ENCODE measurements at places on chromosomes 7 and 10. TPM values are rescaled to one million over a fixed set of nuclear protein-coding genes. Genes with fewer than 3 reads are reported as not detected.

GRCh38 chr7:33632322-33632721, 273.0 kb upstream of the BMPER start:
- no peak for DNase-seq

DNA sequence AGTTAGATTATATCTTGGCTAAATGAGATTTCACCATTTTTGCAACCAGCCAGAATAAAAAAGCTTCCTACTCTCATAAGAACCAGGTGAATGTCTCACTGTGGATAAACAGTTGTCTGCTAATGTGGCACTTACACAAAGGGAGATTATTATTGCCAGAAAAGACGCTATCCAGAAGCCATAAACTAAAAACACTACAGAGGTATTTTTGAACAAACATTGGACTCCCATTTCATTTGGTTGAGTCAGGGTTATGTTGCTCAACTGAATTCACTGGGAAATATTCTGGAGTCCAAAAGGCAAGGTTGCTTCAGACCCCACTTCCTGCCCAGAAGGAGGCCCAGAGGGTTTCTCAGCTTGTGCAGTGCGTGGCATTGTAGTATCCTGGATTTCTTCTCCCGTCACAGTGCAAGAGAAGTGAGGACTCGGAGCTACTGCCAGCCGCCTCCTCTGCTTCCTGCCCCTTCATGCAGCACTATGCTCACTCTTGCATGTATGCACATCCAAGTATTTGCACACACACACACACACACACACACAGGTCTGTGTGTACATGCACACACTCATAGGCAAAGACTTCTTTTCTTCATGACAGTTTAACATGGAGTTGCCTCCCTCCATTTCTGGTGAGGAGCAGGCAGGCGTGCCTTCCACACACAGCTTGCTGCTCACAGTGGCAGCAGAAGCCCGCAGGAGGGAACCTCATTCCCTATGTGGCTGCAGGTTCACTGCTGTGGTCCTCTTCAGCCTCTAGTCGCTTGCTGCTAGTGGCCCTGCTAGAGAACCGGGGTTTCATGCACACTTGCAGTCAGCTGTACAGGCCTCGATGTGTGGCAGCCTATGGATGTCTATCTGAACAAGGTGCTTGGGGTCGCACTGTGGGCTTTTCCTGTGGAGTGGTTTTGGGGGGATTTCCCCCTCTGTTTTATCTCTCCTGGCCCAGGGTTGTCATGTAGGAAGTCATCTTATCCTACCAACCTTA, 10.1 kb downstream of the DENND10 start:
- peak; percentile 59 for DNase-seq

Gene STEAP4
- not detected for total RNA-seq

- no peak for DNase-seq
These were observed 604 bp downstream of the MXI1 start for GRCh38 chr10:110207805-110208613.

Gene PITX3
- not detected for total RNA-seq

- DNase-seq: no peak
These were observed 335.4 kb upstream of the MGMT start for GRCh38 chr10:129131457-129132132.

Gene SYT15B
- not detected for total RNA-seq

Gene ANKRD16
- total RNA-seq: 10.1 TPM

DNA sequence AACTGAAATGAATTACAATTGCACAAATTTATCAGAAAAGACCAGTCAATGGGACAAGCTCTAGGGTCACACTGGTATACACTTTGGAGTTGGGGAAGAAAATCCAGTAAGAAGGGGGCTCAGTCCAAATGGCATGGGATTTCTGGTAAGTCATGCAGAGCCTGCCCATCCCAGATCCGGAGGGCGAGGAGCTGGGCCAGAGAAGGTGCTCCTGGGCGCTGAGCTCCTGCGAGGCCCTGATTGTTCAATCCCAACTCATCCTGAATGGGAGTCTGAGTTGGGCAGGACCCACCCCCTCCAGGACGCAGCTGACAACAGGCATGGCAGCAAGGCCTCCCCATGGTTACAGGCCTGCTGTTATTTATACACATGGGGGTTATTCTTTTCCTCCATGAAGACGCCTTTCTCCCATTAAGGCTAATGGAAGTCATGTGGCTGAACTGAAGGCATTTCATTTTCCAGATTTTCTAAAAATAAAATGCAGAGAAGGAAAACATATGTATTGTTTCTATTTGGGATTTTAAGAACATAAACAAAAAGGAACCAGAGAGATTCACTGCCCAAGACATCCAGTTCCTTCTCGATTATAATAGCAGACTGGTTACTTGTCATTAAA, 91.1 kb upstream of the ADAM12 start:
- no peak for DNase-seq

Gene PPP1R17
- total RNA-seq: not detected

Gene SRPK2
- 32.0 TPM for total RNA-seq

- peak; percentile 21 for DNase-seq
These were observed 181.4 kb downstream of the ARID5B start for GRCh38 chr10:62082729-62083411.

Gene LDB3
- total RNA-seq: not detected

DNA sequence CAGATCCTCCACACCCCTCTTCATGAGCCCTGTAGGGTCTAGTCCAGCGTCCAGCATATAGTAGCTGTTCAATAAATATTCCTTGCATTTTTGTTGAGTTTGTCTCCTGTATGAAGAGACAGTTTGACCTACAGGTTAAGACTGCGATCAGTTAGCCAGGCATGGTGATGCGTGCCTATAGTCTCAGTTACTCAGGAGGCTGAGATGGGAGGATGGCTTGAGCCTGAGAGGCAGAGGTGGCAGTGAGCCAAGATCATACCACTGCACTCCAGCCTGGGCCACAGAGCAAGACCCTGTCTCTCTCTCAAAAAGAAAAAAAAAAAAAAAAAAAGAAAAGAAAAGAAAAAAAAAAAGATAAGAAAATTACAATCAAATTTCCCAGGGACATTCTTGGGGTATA, 5.1 kb upstream of the CUEDC2 start:
- no peak for DNase-seq

Gene PRSS37
- total RNA-seq: not detected

DNA sequence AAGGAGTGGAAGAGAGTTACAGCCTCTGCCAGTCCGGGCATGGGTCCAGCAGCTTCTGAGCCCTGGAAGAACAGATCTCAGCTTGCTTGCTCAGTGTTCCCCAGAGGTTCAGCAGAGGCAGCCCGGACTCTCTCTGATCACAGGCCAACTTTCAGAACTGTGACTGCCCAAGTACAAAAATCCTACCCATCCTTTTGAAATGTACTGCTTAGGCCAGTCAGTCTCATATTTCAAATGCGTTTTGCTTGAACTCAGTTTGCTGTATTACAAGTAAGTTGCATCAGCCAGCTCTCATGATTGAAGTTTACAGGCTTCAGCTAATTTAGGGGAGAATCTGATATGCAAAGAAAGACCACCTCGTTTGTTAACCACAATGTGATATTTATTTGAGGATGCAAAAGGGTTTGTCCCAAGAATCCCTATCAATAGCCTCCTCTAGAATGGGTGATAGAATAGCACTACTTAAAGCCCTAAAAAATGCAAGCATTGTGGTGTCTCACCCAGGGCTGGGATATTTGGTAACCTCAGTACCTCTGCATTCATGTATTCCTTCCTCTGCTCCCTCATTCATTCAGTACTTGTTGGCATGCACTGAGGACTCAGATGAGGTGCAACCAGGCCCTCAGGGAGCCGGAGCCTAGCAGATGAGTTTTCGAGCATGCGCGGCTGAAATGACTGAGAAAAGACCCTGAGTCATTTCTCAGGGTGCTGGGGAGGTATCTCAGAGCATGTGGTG, 7.0 kb downstream of the AIMP2 start:
- no peak for DNase-seq

DNA sequence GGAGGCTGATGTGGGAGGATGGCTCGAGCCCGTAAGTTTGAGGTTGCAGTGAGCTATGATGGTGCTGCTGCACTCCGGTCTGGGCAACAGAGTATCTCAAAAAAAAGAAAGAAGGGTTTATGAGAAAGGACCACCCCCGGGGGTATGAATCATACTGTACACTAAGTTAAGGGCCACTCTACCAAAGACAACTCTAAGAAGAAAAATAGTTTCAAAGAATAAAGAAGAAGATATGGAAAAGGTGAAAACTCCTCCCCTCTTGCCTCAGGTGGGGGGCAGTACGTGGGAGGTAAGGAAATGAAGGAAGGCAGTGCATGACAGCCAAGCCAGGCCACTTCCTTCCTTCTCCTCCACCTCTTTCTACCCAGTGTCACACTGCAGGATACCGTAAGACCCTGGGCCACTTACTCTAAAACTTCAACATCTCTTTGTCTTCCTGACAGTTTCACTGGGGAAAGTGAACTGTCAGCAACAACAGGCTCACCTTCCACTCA, 61.3 kb downstream of the PIP4K2A start:
- DNase-seq: no peak

- peak; percentile 6 for DNase-seq
These were observed 102.7 kb downstream of the MACC1 start for GRCh38 chr7:20114468-20114867.

- DNase-seq: no peak
These were observed 112.7 kb downstream of the ICA1 start for GRCh38 chr7:8149222-8149621.

Gene CALHM1
- total RNA-seq: not detected

GRCh38 chr10:108791030-108791429, 1132.3 kb downstream of the XPNPEP1 start:
- DNase-seq: peak; percentile 62

DNA sequence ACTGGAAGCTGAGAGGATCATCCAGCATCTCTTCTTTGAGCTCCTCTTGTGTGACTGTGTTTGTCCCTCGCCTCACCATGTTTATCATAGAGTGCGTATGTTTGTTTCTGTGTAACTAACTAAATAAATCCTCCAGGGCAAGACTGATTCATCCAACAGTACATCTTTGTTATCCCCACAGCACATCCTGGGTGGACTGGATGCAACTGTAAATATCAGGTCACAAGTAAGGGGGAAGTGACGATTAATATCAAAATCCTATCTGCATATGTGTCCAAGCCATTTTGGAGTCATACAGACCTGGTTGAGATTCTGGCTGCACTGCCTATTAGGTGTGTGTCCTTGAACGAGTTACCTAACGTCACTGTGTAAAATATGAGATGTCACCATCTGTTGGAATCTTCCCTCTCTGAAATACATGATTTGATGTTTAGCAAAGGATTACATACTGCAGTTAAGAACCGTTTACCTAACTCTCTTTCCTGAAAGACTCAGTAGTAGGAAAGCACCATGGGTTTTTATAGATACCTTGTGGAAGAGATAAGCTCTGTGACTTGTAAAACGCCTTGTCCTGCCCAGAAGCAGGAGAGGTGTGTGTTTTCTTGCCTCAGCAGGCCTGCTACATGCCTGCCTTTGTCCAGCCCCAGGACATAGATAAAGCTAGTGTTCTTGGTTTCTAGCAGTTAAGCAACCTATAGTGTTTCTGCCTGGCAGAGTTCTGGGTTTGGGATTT, 25.8 kb downstream of the WBP1L start:
- no peak for DNase-seq

- no peak for DNase-seq
These were observed 1.3 kb upstream of the TM9SF3 start for GRCh38 chr10:96588060-96588554.

DNA sequence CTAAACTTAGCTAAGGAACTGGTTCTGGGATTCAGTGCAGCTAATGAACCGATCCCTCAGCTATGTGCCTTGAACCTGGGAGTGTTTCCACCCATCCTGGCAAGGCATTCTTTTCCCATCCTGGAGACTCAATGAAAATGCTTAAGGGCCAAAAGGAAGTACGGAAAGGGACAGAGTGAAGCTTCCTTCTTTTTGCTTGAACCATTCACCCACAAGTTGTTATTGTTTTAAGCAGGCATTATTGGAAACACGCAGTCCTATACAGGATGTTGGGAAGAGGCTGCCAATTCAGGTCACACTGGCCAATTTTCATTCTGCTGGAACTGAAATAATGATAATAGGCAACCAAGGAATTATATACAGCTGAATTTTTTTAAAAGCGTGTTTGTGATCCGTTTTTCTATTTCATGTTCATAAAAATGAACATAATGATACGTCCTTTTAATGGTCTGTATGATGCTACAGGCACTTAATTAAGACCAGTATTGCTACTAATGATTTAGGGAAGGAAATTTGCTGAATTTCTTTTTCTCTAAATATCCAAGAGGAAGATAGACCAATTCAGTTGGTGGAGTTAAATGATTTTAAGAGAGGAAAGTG, 57.8 kb upstream of the FZD1 start:
- no peak for DNase-seq

GRCh38 chr10:98414932-98415730, at the start of gene PYROXD2:
Gene PYROXD2 (minus strand): TSS chr10:98415182. CDS start chr10:98415135, 47 bp downstream.
- peak; percentile 92 for DNase-seq

- DNase-seq: no peak
These were observed 18.3 kb downstream of the ADAMTS14 start for GRCh38 chr10:70690589-70690988.

DNA sequence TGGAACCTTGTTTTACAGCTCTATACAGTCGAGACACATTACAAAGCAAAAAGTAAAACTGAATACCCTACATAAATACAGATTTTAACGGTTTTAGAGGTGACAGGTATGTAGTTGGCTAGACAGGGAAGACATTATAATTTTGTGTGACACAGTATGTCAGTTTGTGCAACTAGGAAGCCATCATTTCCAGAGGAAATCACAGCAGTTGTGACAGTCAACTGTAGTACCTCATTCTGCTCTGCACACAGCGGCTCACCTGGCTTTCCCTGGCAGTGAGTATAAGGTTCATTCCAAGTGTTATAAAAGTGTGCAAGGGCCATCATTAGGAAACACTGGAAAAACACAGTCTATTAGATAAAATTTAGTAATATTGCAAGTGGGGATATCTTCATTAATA, 501.6 kb upstream of the PHF14 start:
- no peak for DNase-seq

Measured in HT1080 (cell line).